ENCODE measurements at places on chromosomes 1 and 21. TPM values are rescaled to one million over a fixed set of nuclear protein-coding genes. Genes with fewer than 3 reads are reported as not detected.

COL11A1 gene
- 15.4 TPM for total RNA-seq

IL20 gene
- not detected for total RNA-seq

LMOD1 gene
- total RNA-seq, result 1.5 TPM

FCGR3B gene
- total RNA-seq, result not detected

SPRR2B gene
- total RNA-seq, result not detected

NBPF6 gene
- not detected for total RNA-seq

HSD3B2 gene
- total RNA-seq, result 0.94 TPM

RGS2 gene
- 19.1 TPM for total RNA-seq

PRAMEF26 gene
- not detected for total RNA-seq

OR10Z1 gene
- not detected for total RNA-seq

ITSN1 gene
- total RNA-seq, result 79.4 TPM

ADGRL4 gene
- total RNA-seq, result 1.4 TPM

DNA sequence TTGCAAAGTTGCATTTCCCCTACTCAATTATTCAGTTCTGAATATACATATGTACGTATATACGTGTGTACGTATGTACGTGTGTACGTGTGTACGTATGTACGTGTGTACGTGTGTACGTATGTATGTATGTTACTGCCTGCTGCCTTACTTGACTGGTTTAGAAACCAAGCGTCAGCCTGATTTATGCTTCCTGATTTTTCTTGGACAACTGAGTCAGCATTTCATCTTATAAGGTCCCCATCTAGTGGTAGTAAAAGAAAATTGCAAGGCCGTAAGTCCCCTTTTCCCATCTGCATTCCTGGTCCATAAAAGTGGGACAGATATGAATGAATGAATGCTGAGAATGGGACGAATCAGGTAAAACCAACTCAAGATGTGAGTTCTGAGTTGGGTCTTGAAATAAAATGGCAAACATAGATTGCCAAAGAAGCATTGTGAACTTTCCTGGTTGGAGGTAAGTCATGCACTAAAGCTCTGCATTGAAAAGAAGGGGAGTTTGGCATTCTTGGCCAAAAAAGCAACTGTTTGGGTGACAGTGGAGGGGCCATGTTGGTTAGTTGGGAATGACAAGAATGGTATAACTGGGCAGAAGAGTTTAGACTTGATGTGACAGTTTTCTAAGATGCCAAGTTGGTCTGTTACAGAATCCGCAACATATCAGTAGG, 76.4 kb upstream of the DNAH14 start:
- H3K4me3 ChIP-seq, result no peak overlapping the region
- no peaks in the 10 kb centered on the region for H3K27me3 ChIP-seq
- no peak overlapping the region for H3K27ac ChIP-seq
- peaks cover 8% of the 10 kb centered on the region for H3K36me3 ChIP-seq
- no peak for DNase-seq

GRCh38 chr1:35509558-35509957, 47.6 kb downstream of the KIAA0319L start:
- no peaks in the 10 kb centered on the region for H3K27me3 ChIP-seq
- no peak for DNase-seq
- H3K4me1 ChIP-seq, result peaks cover 6% of the 10 kb centered on the region
- H3K27ac ChIP-seq, result 0 out of 2 replicates have a peak overlapping the region, but pooled peaks have one; percentile 20
- H3K4me3 ChIP-seq, result no peak overlapping the region
- peaks cover 18% of the 10 kb centered on the region for H3K36me3 ChIP-seq

DNA sequence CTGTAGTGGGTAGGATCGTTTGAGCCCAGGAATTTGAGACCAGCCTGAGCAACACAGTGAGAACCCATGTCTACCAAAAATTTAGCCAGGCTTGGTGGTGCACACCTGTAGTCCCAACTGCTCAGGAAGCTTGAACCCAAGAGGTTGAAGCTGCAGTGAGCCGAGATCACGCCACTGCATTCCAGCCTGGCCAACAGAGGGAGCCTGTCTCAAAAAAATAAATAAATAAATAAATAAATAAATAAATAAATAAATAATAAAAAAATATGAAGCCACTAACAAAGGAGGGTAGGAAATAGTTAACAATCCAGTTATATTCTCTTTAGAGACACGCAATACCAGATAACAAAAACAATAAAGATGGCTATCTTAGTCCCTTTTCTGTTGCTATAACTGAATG, 11.9 kb upstream of the CBR3 start:
- H3K4me3 ChIP-seq, result no peak overlapping the region
- H3K27ac ChIP-seq, result no peak overlapping the region
- H3K27me3 ChIP-seq, result no peaks in the 10 kb centered on the region
- no peaks in the 10 kb centered on the region for H3K36me3 ChIP-seq
- H3K4me1 ChIP-seq, result peaks cover 8% of the 10 kb centered on the region

DNA sequence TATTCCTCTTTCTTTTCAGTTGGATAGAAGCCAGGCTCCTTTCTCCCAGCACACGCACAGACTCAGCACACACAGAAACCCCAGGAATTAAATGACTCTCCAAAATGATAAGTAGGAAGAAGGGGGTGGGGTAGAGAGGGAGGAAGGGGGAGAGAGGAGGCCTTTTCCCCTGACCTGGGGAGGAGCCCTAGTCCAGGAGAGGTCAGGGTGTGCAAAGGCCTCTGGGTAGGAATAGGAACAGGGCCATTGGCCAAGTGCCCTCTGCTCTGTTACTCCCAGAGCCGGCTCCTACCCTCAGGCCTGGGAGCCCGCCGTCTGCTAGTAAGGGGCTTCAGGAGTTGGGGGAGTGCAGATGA, 35.6 kb upstream of the PUM1 start:
- H3K4me3 ChIP-seq, result no peak overlapping the region
- H3K27me3 ChIP-seq, result no peaks in the 10 kb centered on the region
- no peak overlapping the region for H3K27ac ChIP-seq
- peaks cover 8% of the 10 kb centered on the region for H3K4me1 ChIP-seq
- DNase-seq, result no peak

- H3K4me3 ChIP-seq, result no peak overlapping the region
- no peak overlapping the region for H3K27ac ChIP-seq
- peaks cover 44% of the 10 kb centered on the region for H3K4me1 ChIP-seq
- H3K36me3 ChIP-seq, result peaks cover 12% of the 10 kb centered on the region
- peaks cover 6% of the 10 kb centered on the region for H3K27me3 ChIP-seq
Observed at GRCh38 chr1:160657250-160657781, 10.5 kb upstream of the SLAMF1 start.

- no peaks in the 10 kb centered on the region for H3K27me3 ChIP-seq
- DNase-seq, result no peak
- no peak overlapping the region for H3K4me3 ChIP-seq
- H3K36me3 ChIP-seq, result peaks cover 4% of the 10 kb centered on the region
- H3K4me1 ChIP-seq, result peaks cover 19% of the 10 kb centered on the region
- H3K27ac ChIP-seq, result no peak overlapping the region
Observed at GRCh38 chr1:188043536-188044245, 1214.9 kb downstream of the PLA2G4A start.

GRCh38 chr1:172276120-172276818, 144.2 kb upstream of the C1orf105 start:
- peaks cover 36% of the 10 kb centered on the region for H3K4me1 ChIP-seq
- no peak overlapping the region for H3K4me3 ChIP-seq
- H3K27me3 ChIP-seq, result peaks cover 19% of the 10 kb centered on the region
- no peak for DNase-seq
- H3K36me3 ChIP-seq, result no peaks in the 10 kb centered on the region

- no peak overlapping the region for H3K27ac ChIP-seq
- H3K27me3 ChIP-seq, result peaks cover 18% of the 10 kb centered on the region
- no peak for DNase-seq
- peaks cover 37% of the 10 kb centered on the region for H3K4me1 ChIP-seq
- no peaks in the 10 kb centered on the region for H3K36me3 ChIP-seq
Observed at GRCh38 chr1:71464016-71464415, 383.2 kb upstream of the ZRANB2 start.

DNA sequence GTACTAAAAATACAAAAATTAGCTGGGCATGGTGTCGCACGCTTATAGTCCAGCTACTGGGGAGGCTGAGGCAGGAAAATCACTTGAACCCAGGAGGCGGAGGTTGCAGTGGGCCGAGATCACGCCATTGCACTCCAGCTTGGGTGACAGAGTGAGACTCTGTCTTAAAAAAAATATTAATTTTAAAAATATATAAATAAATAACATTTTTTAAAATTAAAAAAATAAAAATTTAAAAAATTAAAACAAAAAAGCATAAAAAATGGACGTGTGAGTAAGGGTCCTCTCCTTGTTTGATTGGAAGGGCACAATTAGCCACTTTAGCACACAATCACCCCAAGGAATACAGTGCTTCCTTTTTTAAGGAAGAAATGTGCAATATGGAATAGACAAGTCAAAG, 18.6 kb downstream of the EBNA1BP2 start:
- no peaks in the 10 kb centered on the region for H3K36me3 ChIP-seq
- DNase-seq, result no peak
- H3K27ac ChIP-seq, result no peak overlapping the region
- H3K4me3 ChIP-seq, result no peak overlapping the region
- H3K4me1 ChIP-seq, result peaks cover 18% of the 10 kb centered on the region

GRCh38 chr21:35220301-35220700, 171.2 kb upstream of the RUNX1 start:
- H3K36me3 ChIP-seq, result no peaks in the 10 kb centered on the region
- no peaks in the 10 kb centered on the region for H3K27me3 ChIP-seq
- peaks cover 16% of the 10 kb centered on the region for H3K4me1 ChIP-seq
- DNase-seq, result no peak
- no peak overlapping the region for H3K4me3 ChIP-seq

GRCh38 chr1:43653339-43653738, 3.4 kb downstream of the KDM4A start:
- peak; percentile 62 for DNase-seq
- peak overlapping the region; percentile 98 for H3K27ac ChIP-seq
- H3K36me3 ChIP-seq, result peaks cover 46% of the 10 kb centered on the region
- H3K4me1 ChIP-seq, result peaks cover 37% of the 10 kb centered on the region
- H3K4me3 ChIP-seq, result peak overlapping the region; percentile 29

DNA sequence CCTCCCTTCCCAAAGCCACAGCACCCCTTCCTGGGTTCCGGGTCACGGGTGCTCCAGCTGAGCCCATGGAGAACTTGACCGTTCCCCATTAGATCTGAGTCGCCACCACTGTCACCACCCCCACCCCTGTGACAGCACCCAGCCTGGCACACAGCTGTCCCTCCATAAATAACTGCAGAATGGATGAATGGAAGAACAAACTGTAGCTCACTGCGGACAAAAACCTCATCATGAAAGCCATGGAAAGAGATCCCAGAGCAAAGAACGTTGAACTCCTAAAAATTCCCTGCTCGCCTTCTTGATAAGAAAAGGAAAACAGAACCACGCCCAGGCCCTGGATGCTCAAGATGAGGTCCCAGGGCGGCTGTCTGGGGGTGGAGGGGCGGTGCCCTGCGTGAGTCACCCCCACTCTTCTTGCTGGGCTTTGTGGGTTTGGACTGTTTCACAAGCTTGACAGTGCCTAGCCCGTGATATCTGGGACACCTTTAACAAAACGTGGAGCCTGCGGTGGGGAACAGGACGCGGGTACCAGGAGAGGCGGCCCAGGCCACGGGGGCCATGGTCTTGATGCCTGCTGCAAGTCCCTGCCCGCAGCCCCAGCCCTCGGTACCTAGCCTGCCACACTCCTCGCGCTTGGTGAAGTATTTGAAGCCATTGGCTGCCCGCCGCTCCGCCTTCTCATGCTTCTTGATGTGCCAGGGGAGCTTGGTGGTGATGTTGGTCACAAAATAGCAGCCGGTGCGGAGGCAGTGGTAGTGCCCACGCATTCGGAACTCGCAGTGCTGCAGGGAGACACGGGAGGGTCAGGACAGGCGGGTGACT, 151.9 kb downstream of the CASZ1 start:
- no peak overlapping the region for H3K27ac ChIP-seq
- no peak overlapping the region for H3K4me3 ChIP-seq
- H3K36me3 ChIP-seq, result no peaks in the 10 kb centered on the region
- DNase-seq, result no peak
- peaks cover 18% of the 10 kb centered on the region for H3K27me3 ChIP-seq
- peaks cover 4% of the 10 kb centered on the region for H3K4me1 ChIP-seq

- no peak overlapping the region for H3K27ac ChIP-seq
- H3K4me1 ChIP-seq, result peaks cover 3% of the 10 kb centered on the region
- DNase-seq, result peak; percentile 5
- H3K36me3 ChIP-seq, result no peaks in the 10 kb centered on the region
- H3K4me3 ChIP-seq, result no peak overlapping the region
Observed at GRCh38 chr1:227897704-227898438, 49.9 kb downstream of the WNT9A start.

GRCh38 chr1:164296172-164296571, 262.8 kb upstream of the PBX1 start:
- no peaks in the 10 kb centered on the region for H3K36me3 ChIP-seq
- H3K4me1 ChIP-seq, result peaks cover 4% of the 10 kb centered on the region
- H3K27me3 ChIP-seq, result peaks cover 60% of the 10 kb centered on the region
- no peak overlapping the region for H3K4me3 ChIP-seq

DNA sequence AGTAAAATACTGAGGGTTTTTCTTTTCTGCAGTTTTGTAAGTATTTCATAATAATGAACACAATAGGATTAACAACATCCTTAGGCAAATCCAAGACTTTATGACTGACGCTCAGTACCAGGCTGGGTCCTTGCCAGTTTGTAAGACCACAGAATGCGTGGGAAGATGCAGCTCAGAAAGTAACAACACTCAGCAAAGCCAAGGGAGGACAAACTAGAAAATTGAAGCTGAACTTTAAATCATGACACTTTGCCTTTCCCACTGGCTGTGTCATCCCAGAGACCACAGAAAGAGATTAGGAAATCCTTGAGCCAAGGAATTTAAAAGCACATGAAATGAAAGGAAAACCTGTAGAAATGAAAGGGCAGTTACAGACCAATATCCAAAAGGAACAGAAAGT, 426.3 kb upstream of the CHRM3 start:
- H3K36me3 ChIP-seq, result no peaks in the 10 kb centered on the region
- H3K27ac ChIP-seq, result no peak overlapping the region
- peaks cover 21% of the 10 kb centered on the region for H3K4me1 ChIP-seq
- no peaks in the 10 kb centered on the region for H3K27me3 ChIP-seq
- no peak overlapping the region for H3K4me3 ChIP-seq
- no peak for DNase-seq

DNA sequence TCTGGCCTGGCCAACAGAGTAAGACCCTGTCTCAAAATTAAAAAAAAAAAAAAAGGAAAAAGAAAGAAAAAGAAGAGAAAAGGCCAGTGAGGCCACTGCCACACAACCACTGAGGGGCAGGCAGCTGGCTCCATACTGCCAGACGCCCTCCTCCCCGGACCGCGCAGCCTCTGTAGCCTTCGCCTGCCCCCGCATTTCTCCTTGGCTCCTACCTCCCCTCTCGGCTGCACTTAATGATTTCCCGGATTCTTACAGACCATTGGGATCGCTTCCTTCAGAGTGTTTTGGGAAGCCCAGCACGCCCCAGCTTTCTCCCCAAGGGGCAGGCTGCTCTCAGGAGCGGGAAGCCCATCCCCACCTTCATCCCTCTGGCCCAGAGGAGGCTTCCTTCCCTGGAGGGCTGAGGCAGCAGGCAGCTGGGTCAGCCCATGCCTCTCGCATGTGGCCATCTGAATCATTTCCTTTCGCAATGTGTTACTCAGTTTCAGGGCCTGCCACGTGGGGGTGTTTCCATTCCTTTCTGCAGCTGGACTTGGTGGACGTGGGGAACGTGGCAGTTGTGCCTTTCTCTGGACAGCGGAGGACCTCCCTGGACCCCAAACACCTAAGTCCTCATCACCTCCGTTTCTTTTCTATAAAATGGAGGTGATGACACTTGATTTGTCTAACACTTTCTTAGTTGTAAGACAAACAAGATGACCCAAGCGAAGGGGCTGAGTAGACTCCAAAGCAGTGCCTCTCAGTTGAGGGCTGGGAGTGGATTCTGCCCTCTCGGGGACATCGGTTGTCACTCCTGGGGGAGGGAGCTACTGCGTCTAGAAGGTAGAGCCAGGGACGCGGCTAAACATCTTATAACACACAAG, 2.3 kb downstream of the SLC2A5 start:
- peaks cover 23% of the 10 kb centered on the region for H3K4me1 ChIP-seq
- H3K27ac ChIP-seq, result no peak overlapping the region
- no peak for DNase-seq
- H3K4me3 ChIP-seq, result no peak overlapping the region

GRCh38 chr1:167605576-167605975, 24.5 kb upstream of the RCSD1 start:
- H3K4me1 ChIP-seq, result peaks cover 2% of the 10 kb centered on the region
- no peak for DNase-seq
- no peaks in the 10 kb centered on the region for H3K27me3 ChIP-seq

Measured in WTC11 (cell line).